ENCODE measurements at places on chromosomes 12 and 14. TPM values are rescaled to one million over a fixed set of nuclear protein-coding genes. Genes with fewer than 3 reads are reported as not detected.

CLEC1A gene
- not detected for total RNA-seq

DNA sequence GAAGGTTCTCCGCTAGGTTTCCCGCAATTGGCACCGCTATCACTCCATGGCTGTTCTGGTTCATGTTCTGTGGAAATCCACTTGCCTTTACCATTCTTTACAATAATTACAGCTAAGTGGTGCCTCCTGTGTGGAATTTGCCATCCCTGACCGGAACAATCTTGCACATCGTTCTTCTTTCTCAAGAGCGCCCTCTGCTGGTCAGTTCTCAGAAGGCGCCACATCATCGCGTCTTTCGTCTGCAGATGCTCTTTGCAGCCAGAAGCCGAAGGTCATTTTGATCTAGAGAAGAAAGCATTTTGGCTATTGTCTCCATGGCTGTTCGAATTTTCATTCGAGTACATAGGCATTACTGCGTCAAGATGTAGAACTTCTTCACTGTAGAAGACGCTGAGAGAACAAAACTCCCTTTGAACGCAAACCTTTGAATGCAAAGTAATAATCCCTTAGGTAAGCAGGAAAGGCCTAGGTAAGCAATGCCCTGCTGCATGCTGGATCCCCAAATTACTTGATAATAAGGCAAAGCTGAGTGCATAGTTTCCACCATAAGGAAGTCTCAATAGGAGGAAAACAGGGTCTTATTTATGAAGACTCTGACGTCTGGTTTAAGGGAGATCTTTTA is 10.1 kb upstream of the RTRAF start:
- H3K36me3 ChIP-seq, result no peaks in the 10 kb centered on the region
- peaks cover 5% of the 10 kb centered on the region for H3K27me3 ChIP-seq
- H3K27ac ChIP-seq, result no peak overlapping the region
- no peak overlapping the region for H3K4me3 ChIP-seq
- no peaks in the 10 kb centered on the region for H3K4me1 ChIP-seq

GRCh38 chr14:54643696-54644176 is 76.8 kb downstream of the SAMD4A start:
- no peaks in the 10 kb centered on the region for H3K27me3 ChIP-seq
- no peak overlapping the region for H3K4me3 ChIP-seq
- H3K36me3 ChIP-seq, result peaks cover 3% of the 10 kb centered on the region
- no peak for DNase-seq
- peaks cover 7% of the 10 kb centered on the region for H3K4me1 ChIP-seq

DNA sequence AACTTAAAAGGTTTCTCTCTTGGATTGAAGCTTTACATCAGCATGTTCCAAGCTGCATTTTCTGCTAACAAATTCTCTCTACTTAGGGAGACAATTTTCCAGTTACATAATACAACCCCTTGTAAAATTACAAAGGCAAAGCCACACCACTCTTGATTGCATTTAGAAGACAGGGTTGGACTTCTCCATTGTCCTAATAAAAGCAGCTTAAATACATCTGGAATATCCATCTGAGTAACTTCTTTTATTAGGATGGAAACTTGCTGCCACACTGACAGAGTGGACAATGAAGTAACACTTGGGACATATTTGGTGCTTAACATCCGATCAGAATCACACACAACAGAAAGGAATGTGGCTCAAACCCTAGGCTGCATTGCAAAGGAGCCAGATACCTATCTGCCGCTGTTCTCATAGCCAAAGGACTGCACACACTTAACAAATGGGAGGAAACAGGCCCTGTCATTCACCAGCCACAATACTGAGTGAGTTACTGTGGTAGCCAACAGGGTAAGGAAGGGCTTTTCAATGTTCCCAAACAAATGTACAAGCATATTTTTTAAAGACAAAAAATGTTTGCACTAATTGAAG is 157.2 kb downstream of the PAX9 start:
- DNase-seq, result peak; percentile 59
- H3K4me1 ChIP-seq, result no peaks in the 10 kb centered on the region
- H3K27ac ChIP-seq, result no peak overlapping the region
- no peaks in the 10 kb centered on the region for H3K36me3 ChIP-seq
- no peak overlapping the region for H3K4me3 ChIP-seq

Measured in fibroblast of lung (primary cell).